ENCODE measurements at places on chromosomes 2 and 18.

DNA sequence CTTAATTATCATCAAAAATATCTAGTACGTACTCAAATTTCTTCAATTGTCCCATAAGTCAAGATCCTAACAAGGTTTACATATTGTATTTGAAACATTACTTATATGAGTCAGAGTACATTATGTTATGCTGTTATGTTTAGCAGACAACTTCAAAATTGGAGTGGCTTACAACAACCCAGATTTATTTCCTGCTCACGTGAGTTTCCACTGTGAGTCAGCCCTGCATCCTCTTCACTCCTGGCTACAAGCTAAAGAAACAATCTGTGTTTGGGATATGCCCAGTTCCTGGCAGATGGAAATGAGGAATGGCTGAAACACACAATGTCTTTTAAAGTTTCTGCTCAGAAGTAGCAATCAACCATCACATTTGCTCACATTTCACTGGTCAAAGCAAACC, 31.5 kb upstream of the TANC1 start:
- DNase-seq, result no peak

- no peak for DNase-seq
Observed at GRCh38 chr2:28062867-28063266, 172.3 kb downstream of the BABAM2 start.

DNA sequence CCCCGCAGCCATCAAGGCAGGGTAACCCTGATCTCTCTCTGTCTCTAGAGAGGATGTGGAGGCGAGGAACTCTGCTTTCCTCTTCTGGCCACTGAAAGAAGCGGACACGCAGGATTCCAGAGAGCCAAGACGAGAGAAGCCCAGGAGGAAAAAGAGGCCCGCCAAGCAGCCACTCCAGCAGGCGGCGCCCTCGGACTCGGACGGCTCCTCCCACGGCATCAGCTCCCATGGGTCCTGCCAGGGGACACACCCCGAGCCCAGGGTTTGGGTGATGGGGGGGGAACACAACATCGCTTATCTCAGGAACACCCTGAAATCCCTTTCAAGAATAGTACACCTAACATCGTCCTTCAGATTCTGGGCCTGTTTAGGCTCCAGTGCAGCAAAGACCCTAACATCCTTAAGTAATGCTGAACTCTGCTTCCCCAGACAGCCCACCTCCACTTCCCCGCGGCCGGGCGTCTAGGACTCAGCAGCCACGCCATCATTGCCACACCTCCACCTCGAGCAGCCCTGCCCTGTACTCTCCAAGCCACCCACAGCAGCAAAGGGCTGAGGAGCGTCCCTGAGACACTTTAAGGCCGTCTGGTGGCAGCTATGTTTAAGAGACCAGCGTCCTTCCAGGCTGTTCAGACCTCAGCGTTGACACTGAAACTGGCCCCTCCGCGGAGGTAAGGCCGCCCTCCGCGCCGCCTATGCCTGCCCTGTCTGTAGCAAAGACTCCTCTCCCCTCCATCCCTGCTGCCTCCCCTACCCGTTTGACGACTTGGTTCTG, 34.3 kb upstream of the CNGA3 start:
- no peak for DNase-seq

DNA sequence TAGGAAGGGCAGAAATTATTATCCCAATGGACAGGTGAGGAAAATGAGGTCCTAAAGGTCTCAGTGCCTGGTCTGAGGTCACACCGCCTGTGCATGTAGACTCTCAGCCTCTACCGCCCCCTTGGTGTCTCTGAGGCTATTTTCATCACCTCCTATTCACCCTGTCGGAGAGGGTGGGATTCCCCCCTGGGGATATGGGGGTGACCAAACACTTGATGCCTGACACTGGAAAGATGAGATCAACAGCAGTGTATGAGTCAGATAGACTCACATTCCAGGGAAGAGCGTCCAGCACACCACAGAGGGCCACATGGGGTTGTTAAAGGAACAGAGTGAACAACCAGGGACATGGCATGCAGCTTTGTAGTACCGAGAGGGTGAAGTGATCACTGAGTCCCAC, 199.7 kb downstream of the SMAD2 start:
- DNase-seq, result no peak

DNA sequence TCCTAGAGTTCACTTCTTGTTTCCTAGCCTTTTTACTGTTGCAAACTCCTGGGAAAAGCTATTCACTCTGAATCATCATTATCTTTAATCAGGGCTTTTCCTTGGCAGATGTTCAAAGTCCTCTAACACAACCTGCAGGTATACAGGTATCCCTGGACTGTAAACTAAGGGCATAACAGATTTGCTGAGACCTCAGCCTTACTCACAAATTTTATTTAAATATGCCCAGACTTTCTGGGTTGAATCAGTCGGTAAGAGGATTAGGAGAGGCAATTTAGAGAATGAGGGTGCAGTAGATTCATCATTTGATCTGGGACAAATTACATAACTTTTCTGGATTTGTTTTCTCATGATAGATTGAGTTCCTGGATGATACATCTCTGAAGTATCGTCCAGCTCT, 217.8 kb upstream of the STON1 start:
- DNase-seq, result no peak

DNA sequence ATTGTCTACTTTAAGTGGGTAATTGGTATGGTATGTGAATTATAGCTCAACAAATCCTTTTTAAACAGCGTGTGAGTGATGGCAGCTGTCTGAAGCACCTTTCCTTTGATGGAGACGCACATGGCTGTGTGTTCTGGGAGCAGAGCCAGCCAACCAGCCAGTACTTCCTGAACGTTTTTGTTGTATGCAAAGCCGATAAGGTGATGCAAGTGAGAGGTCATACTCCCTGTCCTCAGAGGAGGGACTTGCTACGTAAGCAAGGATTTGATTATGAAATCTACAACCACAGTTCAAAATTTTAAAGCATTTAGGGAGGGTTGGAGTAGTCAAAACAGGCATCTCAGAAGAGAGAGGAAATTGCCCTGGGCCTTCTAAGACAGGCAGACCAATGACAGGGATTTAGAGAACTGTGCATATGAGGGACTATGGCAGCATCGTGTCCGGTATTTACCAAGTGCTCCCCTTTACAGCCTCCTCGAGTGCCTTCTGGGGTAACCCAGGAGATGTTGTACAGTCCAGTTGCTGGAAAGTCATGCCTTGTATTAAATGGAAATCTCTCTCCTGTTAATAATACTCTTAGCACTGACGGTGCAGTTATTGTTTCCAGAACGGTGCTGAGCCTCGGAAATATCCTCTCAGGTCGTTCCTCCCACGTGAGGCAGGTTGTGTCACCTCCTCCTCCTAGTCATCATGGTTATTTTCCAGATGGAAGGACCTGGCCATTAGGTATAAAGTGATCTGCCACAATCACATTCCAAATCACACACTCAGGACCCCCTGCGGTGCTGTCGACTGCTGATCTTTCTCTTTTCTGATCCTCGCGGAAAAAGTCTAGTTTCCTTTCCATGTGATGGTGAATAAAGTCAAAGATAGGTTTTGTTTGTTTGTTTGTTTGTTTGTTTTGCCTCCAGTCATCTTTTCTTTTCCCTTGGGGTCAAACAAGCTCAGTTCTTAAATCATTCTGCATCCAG, 28.4 kb downstream of the ARHGEF4 start:
- DNase-seq, result no peak

- no peak for DNase-seq
Observed at GRCh38 chr2:130912471-130912870, 75.8 kb downstream of the ARHGEF4 start.

DNA sequence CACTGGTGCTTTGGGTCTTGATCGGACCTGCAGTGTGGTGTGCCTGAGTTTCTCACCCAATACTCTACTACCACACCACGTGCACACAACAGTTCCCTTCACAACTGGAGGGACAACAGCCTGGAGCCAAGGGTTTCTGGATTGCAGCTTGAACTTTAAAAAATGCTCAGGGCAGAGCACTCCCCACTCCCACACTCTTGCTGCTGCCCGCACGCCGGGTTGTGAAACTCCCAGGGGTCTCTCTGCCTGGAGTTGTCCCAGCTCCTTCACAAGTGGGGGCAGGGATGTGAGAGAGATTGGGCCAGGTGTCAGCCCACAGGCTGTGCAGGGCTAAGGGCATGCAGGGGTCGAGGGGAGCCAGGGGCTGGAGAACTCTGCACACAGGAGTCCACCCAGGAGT, 89.4 kb downstream of the GALR1 start:
- DNase-seq, result no peak

DNA sequence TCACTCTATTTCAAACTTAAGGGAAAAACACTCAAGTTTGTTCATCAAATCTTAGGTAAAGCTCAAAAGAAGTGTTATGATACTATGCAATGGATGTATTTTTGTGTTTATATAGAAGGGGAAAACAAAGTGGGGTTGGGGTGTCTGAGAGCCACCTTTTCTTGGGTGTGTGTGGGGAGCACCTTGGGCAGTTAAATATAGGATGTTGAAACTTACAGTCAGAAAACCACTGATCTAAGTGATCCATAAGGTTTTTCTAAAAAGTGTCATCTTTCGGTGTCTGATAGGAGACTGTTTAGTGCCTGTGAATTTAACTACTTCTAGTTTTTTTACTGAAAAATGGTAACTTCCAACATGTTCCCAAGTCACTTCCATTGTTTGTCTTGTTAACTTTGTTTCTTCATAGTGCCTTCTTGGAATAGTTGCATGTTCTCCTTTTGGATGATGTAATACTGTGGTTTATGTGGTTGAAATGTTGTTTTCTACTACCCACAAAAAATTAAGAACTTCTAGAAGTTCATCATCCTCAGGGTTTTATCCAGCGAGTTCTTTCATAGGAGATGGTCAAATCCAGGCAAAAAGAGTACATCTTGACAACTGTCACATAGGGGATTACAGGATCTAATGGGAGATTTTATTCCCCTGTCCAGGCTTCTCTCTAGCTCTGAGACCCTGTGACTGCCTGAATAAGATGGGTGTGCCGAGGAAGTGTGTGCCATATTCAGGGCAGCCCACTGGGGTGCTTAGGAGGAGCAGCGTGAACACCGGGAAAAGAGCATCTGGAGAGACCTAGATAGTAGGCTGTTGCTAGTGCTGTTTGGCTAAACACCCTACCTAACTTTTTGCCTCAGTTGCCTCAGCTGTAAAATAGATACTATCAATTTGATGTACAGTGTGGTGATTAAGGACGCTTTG, 46.2 kb downstream of the CAB39 start:
- no peak for DNase-seq

- DNase-seq, result no peak
Observed at GRCh38 chr2:95149397-95149984, 10.2 kb downstream of the ZNF514 start.

- DNase-seq, result no peak
Observed at GRCh38 chr2:180625006-180625844, 355.2 kb upstream of the UBE2E3 start.

DNA sequence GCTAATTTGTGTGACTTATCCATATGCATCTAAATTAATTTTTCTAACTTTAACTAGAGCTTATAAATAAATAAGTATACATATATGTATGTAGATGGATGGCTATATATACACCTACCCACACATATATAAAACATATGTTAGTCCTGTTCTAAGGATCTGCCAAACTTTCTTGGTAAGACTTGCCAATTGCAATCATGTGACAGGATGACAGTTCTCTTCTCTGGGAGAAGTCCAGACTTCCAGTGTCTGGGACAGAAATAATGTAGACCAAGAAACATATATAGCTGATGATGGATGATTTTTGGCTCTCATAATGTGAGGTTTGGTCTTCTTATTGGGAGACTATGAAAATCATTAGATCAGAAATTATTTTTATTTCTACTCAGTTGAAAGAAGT, 30.6 kb upstream of the NR4A2 start:
- DNase-seq, result no peak

DNA sequence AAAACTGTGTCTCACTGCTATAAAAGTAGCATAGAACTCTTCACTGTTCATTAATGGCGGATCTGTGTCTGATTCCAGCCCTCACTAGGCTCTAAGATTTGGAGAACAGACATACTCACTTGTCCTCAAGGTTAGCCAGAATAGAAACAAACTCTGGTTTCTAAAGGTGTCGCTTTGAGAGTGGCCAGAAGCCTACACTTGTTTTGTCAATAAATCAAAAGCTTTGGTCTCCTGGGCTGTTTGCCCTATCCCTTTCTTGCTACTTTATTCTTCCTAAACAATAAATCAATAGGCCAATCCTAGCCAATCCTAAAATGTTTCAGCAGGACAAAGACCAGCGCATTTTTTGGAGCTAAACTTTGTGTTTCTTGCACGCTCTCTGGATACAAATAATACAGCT, 1064.6 kb upstream of the CHAC2 start:
- DNase-seq, result no peak

GRCh38 chr2:77017355-77017745, 504.8 kb downstream of the LRRTM4 start:
- no peak for DNase-seq

- DNase-seq, result no peak
Observed at GRCh38 chr2:197261808-197262226, 48.8 kb downstream of the ANKRD44 start.

DNA sequence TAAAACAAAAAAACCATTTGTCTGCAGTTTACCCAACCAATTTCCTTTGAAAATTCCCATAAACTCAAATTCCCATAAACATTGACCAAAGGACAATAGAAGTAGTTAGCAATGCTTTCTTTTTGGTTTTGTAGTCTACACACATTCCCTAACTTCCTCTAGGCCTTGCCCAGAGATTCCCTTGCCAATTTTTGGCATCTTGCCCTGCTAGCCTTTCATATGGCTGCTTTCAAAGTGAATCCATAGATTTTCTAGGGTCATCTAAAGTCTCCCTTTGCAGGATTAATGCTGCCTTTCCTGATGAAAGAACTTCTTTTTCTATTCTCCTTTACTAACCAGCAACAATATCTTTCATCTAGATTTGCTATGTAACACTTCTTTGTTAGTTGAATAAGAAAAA, 33.4 kb downstream of the THSD7B start:
- no peak for DNase-seq

- no peak for DNase-seq
Observed at GRCh38 chr2:3200420-3200939, 177.1 kb downstream of the EIPR1 start.

GRCh38 chr2:161028581-161028980, 131.6 kb upstream of the TANK start:
- no peak for DNase-seq

- no peak for DNase-seq
Observed at GRCh38 chr2:112960230-112960825, 17.5 kb upstream of the IL36G start.

GRCh38 chr18:2217356-2217755, 353.9 kb downstream of the METTL4 start:
- DNase-seq, result no peak

GRCh38 chr2:220949466-220949865, 622.6 kb downstream of the EPHA4 start:
- DNase-seq, result no peak

DNA sequence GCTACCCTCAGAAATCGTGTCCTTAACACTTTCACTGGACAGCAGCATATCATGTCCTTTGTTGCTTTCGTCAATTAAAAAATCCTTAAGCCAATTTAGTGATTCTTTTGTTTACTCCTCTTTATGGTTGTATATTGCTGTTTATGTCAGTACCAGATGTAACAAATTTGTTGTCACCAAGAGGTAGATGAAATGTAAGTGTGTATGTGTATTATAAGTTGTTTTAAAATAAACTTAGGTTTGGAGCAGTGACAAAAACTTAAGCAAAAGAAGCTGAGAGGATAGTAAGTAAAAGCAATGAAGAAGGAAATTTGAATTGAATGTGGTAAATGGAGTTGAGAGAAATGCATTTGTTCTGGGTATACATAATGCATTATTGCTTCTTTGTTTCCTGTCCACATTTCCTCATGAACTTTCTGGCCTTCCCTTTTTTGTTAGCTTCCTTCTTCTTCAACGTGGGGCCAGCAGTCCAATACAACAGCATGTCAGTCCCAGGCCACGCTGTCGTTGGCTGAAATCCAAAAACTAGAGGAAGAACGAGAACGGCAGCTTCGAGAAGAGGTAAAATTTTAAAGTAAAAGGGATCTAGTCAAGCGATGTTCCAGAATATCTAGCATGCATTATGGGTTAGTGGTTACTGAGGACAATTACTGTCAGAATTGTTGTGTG, 30.5 kb upstream of the SNORC start:
- no peak for DNase-seq
